NCI-H146 (cell line): ENCODE measurements at places on chromosomes 11 and 22.
A peak's percentile ranks its signal among the peaks of the same experiment; 100 is the strongest.

DNA sequence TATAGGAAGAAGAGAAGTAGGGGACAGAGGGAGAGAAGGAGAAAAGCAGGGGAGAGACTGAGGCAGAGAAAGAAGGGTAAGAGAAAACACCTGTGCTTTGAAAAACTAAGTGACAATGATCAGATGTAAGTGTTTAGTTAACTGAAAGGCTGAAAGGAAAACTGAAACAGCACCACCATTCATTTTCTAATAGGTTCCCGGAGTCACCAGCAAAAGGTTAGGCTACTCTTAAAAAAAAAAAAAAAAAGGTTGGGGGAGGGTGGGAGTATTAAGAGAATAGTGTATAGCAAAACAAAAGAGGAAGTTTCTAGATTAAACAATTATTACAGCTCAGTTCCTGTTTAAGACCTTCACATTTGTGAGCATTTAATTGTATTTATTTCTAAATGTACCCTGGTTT lies 113.8 kb downstream of the CADM1 start:
- no peak for DNase-seq

GRCh38 chr11:134853992-134854991 lies 442.2 kb upstream of the B3GAT1 start:
- DNase-seq = no peak

- DNase-seq = no peak
These were observed 4.4 kb downstream of the ALX4 start for GRCh38 chr11:44305470-44306051.

- DNase-seq = peak; percentile 70
These were observed 814.3 kb downstream of the METTL15 start for GRCh38 chr11:28922386-28922981.

- DNase-seq = no peak
These were observed 14.7 kb downstream of the UBTFL1 start for GRCh38 chr11:90100431-90100830.

- DNase-seq = no peak
These were observed 342.6 kb downstream of the SOX6 start for GRCh38 chr11:16013649-16014275.

DNA sequence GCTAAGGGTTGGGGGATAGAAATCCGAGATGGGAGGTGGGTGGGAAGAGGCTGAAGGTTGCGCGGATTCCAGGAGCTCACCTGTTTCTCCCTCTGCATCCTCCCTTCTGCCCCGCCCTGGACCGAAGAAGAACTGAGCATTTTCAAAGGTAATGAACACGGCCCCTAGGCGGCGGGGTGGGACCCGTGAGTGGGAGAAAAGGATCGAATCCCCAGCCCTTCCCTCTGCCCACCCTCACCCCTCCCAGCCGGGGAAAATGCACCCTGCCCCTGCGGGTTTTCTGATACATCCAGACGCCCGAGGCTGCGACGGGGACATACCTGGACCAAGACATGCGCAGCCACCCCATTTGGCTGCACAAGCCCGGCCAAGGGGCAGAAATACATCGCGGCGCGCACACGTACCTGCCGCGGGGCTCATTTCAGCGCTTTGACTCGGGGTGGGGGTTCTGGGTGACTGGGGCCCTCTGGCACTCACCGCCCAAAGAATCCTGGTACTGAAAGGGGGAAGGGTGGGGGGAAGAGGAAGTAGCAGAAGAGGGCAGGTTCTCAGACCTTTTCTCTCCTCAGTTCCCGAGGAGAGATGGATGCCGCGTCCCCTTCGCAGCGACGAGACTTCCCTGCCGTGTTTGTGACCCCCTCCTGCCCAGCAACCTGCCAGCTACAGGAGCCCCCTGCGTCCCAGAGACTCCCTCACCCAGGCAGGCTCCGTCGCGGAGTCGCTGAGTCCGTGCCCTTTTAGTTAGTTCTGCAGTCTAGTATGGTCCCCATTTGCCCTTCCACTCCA lies 6.0 kb downstream of the VSIG2 start:
- peak; percentile 44 for DNase-seq

GRCh38 chr11:36012455-36012854 lies 68.6 kb downstream of the LDLRAD3 start:
- DNase-seq = no peak
